ENCODE measurements at places on chromosomes 13 and 19.

DNA sequence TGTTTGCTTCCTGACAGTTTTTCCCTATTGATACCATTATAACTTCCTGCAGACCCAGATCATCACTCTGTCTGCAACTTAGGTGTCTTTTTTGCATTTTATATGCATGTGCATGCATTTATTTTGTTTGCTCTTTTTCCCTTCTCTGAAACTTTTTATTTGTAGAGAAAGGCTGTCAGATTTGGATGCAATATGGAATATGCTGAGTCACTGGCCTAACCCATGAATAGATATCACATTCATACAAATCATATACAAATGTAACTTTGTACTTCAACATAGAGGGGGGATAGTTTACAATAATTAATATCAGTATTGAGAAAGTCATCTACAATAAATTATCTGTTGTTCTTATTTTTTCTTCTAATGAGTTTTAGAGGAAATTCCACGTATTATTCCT, 1465.0 kb downstream of the EFNB2 start:
- no peak for DNase-seq

DNA sequence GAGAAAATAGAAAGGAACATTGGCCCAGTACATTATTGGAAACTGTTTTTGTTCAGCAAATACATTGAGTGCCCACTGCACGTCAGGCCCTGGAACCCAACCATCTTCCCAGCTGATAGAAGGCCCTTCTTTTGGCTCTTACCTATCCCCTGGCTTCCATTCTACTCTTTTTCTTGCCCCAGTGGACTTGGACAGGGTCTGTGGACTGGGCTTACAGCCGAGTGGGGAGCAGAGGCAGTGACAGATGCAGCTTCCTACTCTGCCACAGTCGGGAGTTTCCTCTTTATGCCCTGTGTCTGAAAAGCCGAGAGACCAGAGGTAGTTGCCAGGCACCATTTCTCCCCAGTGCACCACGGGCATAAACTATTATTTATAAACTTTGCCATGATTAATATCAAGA, 70.4 kb downstream of the ARHGAP35 start:
- no peak for DNase-seq

DNA sequence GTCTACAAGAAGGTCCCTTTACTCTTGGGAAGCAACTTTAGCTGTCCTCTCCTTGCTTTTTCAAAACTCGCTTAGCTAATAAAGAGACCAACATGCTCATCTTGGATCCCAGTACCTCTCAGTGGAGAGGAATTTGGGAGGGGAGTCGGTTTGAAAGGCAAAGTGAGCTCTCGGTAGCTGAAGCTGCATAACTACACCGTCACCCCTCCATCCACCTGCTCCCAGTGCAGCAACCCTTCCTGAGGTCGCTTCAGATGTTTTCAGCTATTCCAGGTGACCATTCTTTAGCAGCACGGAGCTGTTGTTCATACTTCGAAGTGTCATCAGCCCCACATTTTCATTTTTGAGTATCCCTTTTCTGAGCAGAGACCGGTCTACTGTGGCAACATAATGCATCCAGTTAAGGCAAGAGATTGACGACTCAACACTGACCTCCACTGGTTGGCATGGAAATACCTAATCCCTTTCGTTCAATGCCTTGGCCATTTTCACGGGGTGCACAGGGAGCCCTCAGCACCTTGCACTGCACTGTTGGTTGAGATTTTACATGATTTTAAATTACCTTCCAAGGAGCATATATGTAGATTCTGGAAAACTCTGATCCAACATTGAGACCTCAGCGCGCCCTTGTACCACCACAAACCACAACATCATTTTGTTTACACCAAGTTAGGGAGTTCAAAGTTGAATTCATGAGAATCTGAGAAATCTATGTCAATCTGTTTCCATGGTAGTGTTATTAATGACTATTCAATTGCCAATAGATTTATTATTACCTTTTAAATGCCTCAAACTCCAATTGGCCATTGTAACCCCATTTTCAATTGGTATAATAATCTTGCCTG, 42.2 kb downstream of the DLEU7 start:
- DNase-seq, result peak; percentile 49

DNA sequence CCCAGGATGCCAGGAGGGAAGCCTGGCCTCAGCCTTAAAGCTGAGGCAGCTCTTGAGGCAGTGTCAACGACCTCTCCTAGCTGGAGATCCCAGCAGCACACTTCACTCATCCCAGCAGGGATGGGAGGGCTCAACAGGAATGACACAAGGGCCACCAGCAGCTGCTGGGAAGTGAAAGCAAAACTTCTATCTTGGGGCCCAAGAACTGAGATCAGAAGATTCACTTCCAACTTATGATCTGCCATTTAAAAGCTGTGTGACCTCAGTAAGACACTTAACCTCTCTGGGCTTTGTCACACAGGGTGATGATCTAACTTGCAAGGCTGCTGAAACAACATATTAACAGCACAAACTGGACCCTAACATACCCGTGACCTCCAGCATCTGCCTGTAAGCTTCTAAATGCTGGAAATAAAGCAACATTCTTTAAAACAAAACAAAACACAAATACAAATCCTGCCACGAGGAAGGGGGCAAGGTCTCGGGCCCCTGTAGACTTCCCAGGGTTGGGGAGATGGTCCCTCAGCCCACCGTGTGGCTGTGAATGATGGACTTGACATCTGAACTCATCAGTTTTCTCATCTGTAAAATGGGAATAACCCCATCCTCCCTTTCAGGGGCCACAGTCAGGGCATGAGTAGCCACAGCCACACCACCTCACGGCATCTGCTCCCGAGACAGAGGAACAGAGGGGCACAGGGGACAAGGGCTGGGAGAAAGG, 22.7 kb downstream of the ELL start:
- no peak for DNase-seq

GRCh38 chr19:5287066-5287465, 53.5 kb downstream of the PTPRS start:
- no peak for DNase-seq

GRCh38 chr19:35194012-35194984, 34.2 kb downstream of the FAM187B start:
- DNase-seq, result no peak

DNA sequence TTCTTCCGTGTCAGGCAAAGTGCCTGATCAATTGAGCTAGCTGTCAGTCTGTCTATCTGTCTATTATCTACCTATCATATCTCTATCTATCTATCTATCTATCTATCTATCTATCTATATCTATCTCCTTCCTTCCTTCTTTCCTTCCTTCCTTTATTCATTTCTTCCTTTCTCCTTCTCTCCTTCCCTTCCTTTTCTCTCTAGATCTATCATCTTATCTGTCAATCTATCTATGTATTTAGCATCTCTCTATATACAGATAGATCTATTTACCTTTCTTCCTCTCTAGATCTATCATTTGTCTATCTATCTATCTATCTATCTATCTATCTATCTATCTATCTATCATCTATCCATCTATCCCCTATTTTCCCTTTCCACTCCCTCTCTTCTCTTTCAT, 5.9 kb upstream of the ZNF536 start:
- DNase-seq, result no peak

GRCh38 chr13:112639521-112639920, 50.3 kb upstream of the ATP11A start:
- no peak for DNase-seq

DNA sequence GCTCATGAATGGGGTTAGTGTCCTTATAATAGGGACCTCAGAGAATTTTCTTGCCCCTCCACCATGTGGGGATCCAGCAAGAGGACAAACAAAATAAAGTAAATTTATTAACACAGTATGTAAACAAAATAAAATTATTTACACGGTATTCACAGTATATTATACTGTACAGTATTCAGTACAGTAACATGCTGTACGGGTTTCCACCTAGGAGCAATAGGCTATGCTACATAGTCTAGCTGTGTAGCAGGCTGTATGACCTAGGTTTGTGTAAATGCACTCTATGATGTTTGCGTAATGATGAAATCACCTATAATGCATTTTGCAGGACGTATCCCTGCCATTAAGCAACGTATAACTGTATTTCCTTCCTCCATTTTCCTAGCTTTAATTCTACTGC, 11.8 kb upstream of the DIAPH3 start:
- no peak for DNase-seq

GRCh38 chr13:114142640-114143490, 10.4 kb upstream of the RASA3 start:
- DNase-seq, result no peak

GRCh38 chr19:33778089-33778791, 18.4 kb upstream of the KCTD15 start:
- peak; percentile 68 for DNase-seq

GRCh38 chr13:112636401-112636975, 48.5 kb upstream of the TUBGCP3 start:
- no peak for DNase-seq

- DNase-seq, result no peak
These were observed 31.1 kb downstream of the CAB39L start for GRCh38 chr13:49412749-49413148.

DNA sequence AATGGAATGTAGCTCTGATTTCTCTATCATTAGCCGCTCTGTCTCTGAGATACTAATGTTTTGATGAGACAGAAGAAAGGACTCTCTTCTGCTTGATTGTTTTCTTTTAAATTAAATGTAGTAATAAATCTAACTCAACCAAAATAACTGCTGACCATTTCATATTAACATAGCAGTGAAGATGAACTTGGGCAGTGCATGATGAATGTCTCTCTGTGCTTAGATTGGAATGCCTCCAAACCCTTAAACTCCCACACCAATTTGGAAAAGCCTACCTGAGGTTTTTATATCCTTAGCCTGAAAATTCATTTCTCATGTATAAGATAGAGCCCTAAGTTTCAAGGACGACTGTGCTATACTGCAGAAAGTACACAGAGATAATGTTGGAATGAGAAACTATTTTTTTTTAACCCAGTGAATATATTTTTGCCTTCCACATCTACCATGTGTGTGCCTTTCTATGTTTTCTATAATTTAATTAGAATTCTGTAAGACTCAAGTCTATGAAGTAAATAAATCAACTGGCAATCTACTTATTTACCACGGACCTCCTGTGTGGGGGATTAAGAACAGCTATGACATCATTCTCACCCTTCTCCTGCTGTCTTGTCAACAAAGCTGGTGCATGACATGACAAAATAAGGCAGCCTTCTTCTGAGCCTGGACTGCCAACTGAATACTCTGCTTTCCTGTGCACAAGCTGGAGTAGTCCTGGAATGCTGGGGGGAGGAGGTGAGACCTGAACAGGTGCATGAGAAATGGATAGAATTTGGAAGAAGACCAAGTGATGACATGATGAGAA, 155.5 kb downstream of the FGF9 start:
- DNase-seq, result peak; percentile 75

- no peak for DNase-seq
These were observed 22.5 kb upstream of the ALOX5AP start for GRCh38 chr13:30712536-30713532.

DNA sequence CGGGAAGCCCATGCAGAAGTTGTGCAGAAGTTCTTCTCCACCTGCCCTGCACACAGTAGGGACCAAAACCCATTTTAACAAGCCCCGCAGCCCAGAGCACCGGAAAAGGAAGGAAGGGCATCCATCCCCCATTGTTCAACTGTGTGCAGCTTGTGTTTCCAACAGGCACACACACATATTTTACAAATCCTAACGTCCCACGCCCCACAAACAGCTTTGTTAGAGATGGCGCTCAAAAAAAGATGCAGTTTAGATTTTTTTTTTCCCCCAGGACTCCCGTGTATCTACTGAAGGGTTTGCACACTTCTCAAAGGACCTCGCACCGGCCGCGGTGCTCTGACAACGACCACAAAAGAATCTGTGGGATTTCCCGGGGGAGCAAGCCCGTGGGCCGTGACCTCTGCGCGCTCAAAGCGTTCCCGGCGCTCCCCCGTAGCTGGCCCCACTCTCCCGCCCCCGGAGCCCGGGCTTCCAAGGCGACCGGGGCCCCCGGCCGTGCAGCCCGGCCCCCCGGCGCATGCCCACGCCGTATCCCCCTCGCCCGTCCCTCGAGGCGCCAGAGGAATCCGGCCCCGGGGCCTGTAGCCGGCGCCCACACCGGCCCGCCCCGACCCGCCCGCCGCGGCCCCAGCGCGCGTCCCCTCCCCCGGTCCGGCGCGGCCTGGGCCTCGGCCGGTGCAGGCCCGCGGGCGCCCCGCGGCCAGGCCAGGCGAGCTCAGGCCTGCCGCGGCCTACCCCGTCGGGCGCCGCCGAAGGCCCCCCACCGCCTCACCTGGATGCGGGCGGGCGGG, 523 bp downstream of the ELAVL1 start:
- DNase-seq, result peak; percentile 7

DNA sequence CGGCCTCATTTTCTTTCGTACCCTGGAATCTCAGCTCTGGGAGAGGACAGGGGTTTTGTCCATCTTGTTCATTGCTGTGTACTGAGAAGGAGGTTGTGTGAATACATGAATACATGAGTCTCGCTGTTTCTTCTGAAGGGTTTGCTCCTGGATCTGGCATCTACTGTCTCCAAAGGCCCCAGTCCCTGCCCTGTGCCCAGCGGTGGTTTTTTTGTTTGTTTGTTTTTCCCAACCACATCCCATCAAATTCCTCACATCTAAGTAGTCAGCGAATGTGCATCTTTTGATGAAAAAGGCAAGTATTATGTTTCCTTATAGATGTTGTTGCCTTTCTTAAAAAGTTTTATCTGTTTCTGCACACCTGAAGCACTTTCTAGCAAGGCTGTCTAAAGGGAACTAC, 12.5 kb downstream of the DCAF15 start:
- no peak for DNase-seq

- DNase-seq, result no peak
These were observed 15.5 kb downstream of the SIX5 start for GRCh38 chr19:45753548-45753947.

GRCh38 chr19:20840371-20840770, 64.3 kb downstream of the ZNF66 start:
- no peak for DNase-seq

GRCh38 chr13:71591374-71591773, 275.6 kb downstream of the DACH1 start:
- no peak for DNase-seq

DNA sequence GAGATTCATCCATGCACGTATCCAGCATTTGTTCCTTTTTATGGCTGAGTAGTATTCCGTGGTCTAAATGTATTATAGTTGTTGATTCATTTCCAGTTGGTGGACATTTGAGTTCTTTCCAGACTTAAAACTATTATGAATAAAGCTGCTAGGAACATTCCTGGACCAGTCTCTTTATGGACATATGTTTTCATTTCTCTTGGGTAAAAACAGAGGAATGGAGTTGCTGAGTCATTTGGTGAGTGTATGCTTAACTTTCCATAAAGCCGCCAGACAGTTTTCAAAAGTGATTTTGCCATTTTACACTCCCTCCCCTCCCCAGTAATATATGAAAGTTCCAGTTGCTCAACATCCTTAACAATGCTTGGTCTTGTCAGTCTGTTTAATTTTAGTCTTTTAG, 116.4 kb downstream of the TSHZ3 start:
- DNase-seq, result no peak

GRCh38 chr13:41550276-41550675, 92.9 kb downstream of the RGCC start:
- no peak for DNase-seq
